ENCODE measurements at places on chromosomes 2 and 18. TPM values are rescaled to one million over a fixed set of nuclear protein-coding genes. Genes with fewer than 3 reads are reported as not detected.

Gene PKP4
- total RNA-seq: 137 TPM

GRCh38 chr2:42223067-42223854 lies 54.1 kb downstream of the EML4 start:
- no peak overlapping the region for H3K27ac ChIP-seq
- H3K4me3 ChIP-seq: no peak overlapping the region
- peaks cover 36% of the 10 kb centered on the region for H3K4me1 ChIP-seq
- no peak for DNase-seq
- H3K36me3 ChIP-seq: no peaks in the 10 kb centered on the region

DNA sequence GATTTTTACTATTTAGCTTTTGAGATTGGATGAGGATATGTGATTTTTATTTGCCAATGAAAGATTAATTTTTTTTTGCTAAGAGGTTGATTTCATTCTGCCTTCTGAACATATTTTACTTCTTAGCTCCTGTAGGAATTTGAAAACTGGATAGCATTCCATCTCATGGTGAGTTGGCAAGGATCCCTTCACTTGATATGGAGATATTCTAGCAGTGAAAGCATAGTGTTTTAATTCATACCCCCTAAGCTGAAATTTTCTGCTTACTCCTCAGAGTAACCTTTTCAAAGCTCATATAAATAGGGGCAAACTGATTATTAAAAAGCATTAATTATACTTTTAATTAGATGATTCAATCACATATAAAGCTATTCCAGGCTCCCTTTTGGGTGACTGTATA lies 61.0 kb upstream of the KCNJ3 start:
- H3K27ac ChIP-seq: no peak overlapping the region
- no peaks in the 10 kb centered on the region for H3K27me3 ChIP-seq
- H3K36me3 ChIP-seq: no peaks in the 10 kb centered on the region
- H3K4me3 ChIP-seq: no peak overlapping the region
- DNase-seq: no peak
- no peaks in the 10 kb centered on the region for H3K4me1 ChIP-seq

Gene KYNU
- total RNA-seq: 5.3 TPM

GRCh38 chr2:43950383-43951008 lies 45.3 kb downstream of the LRPPRC start:
- DNase-seq: no peak
- H3K27ac ChIP-seq: no peak overlapping the region
- H3K4me1 ChIP-seq: no peaks in the 10 kb centered on the region
